Thyroid gland (tissue), 4 donors: ENCODE measurements at places on chromosomes 11 and 22. TPM values are rescaled to one million over a fixed set of nuclear protein-coding genes. Genes with fewer than 3 reads are reported as not detected.

Gene MGAT3
- total RNA-seq: 0.45 TPM

- DNase-seq: no peak
Measured at GRCh38 chr22:48152164-48152775, 1389.8 kb downstream of the TBC1D22A start.

GRCh38 chr22:39526736-39527171 is 5.8 kb downstream of the RPS19BP1 start:
- no peak for DNase-seq

DNA sequence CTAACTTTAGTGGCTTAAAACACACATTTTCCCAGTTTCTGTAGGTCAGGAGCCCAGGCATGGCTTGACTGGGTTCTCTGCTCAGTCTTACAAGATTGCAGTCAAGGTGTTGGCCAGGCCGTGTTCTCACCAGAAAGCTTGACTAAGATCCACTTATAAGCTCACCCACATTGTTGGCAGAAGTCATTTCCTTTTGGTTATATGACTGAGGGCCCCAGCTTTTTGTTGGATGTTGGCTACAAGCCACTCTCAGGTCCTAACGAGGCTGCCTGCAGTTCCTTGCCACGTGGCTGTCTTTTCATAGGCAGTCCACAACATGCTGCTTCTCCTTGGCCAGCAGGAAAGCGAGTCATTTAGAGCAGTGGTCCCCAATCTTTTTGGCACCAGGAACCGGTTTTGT is 79.3 kb upstream of the CRTAM start:
- DNase-seq: peak; percentile 80

DNA sequence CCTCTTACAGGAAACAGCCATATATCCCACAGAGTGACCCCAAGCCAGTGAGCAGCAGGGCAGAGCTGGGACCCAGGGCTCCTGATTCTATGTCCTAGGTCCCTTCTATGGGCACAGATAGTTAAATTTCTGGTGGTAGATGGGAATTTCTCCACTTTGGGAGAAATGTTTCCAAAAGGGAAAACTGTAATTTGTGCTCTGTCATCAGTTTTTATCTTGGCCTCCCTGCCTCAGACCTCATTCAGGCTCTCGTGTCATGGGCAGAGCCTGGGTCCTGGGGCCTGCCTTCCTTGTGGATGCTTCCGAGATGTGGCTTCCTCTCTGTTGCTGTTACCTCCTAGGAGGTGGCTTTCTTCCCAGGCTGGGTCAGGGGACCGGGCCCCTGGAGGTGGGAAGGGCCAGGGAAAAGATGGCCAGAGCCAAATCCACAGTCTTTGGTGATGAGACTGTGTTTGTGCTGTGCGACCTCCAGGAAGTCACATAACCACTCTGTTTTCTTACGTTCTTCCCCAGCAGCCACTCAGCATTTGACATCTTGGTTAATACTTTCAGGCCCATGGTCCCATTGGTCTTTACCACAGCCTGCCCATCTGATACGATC is 8.6 kb downstream of the LRRC32 start:
- no peak for DNase-seq

- no peak for DNase-seq
Measured at GRCh38 chr22:47121791-47122190, 359.3 kb downstream of the TBC1D22A start.

DNA sequence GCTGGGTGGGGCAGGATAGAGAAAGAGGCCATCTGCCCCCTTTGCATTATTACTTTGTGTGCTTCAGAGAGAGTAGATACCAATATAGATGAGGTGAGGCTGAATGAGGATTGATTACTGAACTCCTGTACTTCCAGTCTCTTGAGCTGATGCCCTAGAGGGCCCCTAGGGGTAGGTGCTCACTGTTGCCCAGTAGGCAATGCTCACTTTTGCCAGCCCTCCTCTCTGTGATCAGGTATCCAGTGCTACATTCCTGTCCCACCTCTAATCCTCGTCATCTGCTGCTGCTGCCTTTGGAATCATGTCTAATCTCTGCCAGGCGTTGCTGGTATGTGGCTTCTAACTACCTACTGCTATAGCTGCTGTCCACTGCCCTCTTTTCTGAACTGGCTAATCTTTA is 57.2 kb downstream of the CCDC83 start:
- DNase-seq: no peak

- no peak for DNase-seq
Measured at GRCh38 chr11:120722524-120722923, 211.0 kb downstream of the GRIK4 start.

Gene APOL4
- total RNA-seq: 7.5 TPM

GRCh38 chr11:76371170-76371569 is 9.8 kb downstream of the THAP12 start:
- no peak for DNase-seq

GRCh38 chr11:116637766-116638165 is 135.0 kb downstream of the BUD13 start:
- no peak for DNase-seq
